ENCODE measurements at places on chromosomes 12 and 14. TPM values are rescaled to one million over a fixed set of nuclear protein-coding genes. Genes with fewer than 3 reads are reported as not detected.

- DNase-seq = no peak
Observed at GRCh38 chr14:68214431-68214830, 394.9 kb downstream of the RAD51B start.

GRCh38 chr14:102511538-102511937 lies 2.0 kb upstream of the ANKRD9 start:
- DNase-seq = no peak

GRCh38 chr12:116592731-116593130 lies 33.5 kb downstream of the MAP1LC3B2 start:
- DNase-seq = no peak

DNA sequence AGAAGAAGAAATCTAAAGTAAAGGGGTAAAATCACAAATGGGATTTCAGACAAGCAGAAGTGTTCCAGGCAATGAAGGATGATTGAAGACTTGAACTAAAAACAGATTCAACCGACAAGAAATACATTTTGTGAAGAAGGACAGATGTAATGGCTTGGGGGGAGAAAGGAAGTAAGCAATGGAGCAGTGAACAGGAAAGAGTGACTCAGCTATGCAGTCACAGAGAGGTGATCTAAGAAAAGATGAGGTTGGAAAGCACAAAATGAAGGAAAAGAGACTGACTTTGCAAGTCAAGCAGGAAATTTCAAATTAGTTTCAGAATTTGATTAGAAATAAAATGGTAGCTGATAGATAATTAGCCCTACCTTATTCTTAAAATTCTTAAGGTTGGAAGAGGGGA lies 66.5 kb downstream of the PUS7L start:
- DNase-seq = no peak

- no peak for DNase-seq
Observed at GRCh38 chr14:93186466-93186865, 1.3 kb downstream of the LYSET start.

Gene SERPINA10
- not detected for total RNA-seq

DNA sequence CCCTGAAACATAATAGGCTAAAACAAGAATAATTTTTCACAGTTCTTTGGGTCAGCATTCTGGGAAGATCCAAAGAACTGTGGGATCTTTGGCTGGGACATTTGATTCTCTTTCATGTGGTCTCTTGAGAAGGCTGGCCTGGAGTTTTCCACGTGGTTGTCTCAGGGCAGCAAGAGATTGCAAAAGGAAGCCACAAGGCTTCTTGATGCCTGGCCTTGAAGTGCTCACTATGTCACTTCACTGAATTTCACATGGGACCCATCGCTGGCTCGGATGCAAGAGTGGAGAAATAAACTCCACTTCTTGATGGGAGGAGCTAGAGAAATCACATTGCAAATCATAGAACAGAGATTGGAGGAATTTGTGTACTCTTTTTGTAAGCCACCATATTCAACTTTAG lies 343.4 kb downstream of the MED13L start:
- DNase-seq = no peak

Gene SLC25A3
- total RNA-seq = 1,790 TPM

DNA sequence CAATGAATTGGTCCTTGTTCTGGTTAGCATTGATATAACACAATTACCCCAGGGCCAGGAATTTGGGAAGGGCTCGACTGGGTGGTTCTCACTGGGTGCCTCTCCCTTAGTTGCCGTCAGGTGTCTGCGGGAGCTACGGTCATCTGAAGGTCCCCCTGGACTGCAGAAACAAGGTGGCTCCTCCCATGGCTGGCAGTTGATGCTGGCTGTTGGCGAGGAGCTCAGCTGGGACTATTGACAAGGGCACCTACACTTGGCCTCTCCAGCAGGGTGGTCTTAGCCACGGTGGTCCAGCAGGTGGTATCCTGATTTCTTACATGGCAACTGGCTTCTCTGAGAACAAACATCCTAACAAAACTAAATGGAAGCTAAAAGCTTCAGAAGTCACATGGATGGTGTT lies 41.0 kb upstream of the RGS6 start:
- no peak for DNase-seq

GRCh38 chr12:65308601-65309071 lies 30.2 kb downstream of the MSRB3 start:
- DNase-seq = no peak

DNA sequence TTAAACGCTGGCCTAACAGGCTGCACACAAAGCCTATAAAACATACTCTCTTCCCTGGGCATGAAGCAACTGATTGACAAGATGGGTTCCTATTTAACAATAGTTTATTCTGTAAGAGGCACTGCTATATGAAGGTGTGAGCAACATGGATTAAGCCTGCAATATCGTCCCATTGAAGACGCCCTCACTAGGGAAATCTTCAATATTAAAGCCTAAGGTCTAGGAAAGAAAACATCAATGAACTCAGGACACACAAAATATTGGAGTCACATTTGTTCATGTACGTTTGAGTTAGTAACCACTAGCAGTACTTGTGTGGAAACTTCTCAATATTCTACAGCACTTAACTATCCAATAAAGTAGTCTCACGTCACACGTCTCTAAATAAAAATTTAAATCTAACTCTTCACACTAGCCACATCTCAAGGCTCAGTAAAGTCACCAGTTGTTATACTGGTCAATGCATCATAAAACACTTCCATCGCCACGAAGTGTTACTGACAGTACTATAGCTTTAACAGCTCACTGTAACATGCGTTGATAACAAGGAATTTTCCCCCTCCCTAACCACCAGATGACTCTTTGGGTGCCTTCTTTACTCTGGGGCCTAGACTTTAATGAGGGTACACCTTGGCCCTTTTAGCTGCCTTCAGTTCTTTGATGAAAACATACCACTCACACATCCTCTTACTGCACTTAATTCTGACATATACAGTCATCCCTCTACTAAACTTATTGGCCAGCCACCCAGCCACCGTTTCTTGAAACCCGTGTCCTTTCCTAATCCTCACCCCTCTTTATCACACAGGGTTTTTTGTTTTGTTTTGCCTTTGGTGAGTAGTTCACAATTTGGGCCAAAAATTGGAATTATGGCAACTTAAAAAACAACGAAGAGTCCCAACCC lies 50.1 kb upstream of the OR5AU1 start:
- DNase-seq = no peak

DNA sequence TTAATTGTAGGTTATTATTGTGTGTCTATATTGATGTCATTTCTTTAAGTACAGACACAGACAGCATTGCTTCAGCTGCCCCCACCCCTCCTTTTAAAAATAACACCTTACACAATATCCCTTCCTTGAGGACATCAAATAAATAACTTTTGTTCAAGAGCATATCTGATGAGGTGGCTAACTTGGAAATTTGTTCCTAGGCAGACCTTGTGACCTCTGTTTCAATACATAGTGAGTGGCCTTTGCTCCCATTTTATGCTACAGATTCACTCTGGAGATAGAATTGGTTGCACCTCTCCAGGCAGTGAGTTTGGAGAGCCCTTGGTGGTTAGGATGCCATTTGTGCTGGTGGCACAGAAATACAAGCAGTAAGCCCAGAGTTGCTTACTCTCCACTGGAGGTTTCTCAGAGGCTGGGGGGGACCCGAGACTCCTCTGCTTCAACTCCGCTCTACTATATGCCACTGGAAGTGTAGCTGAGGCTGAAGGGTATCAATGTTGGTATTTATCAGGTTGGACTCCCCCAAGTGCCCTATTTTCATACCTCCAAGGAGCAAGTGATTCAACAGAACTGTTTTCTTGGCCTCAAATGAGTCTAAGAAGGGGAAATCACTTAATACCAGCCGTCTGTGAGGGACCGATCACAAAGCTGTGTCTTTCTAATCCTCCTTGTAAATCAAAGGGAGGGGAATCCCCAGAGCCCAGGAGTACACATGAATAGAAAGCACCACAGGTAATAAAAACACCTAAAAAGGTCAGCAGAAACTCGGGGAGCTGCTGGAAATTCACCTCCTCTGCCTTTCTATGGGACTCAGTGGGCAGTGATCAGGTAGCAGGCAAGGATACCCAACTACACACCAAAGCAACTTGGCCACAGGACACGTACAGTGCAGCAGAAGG lies 463.1 kb downstream of the RAD51B start:
- no peak for DNase-seq

DNA sequence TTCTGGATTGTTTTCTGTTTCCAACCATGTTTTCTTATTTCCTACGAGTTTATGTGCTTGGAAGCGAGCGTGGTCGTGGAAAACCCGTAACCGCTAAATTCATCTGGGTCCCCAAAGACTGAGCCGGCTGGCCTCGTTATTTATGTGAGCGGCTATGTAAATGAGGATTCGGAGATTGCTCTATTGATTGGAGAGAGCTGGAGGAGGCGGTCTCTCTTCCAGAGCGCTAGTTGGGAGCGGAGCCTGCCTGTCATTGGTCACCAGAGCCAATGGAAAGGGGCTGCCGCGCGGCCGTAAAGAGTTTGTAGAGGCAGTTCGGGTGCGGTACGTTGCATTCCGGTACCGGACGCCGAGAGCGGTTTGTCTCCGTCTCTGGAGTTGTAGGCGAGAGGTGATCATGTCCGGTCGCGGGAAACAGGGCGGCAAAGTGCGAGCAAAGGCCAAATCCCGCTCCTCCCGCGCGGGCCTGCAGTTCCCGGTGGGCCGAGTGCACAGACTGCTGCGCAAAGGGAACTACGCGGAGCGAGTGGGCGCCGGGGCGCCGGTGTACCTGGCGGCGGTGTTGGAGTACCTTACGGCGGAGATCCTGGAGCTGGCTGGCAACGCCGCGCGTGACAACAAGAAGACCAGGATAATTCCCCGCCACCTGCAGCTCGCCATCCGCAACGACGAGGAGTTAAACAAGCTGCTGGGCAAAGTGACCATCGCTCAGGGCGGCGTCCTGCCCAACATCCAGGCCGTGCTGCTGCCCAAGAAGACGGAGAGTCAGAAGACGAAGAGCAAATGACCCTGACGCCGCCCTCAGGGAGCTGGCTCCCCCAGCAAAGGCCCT lies 29.0 kb downstream of the WBP11 start:
- DNase-seq = peak; percentile 97

GRCh38 chr12:49344486-49345050 lies 2.1 kb upstream of the DNAJC22 start:
- DNase-seq = no peak

GRCh38 chr12:94305130-94305957 lies 154.3 kb downstream of the CEP83 start:
- no peak for DNase-seq

- DNase-seq = no peak
Observed at GRCh38 chr12:5438671-5439200, 6.8 kb downstream of the NTF3 start.

GRCh38 chr12:112842441-112842840 lies 50.9 kb downstream of the RPH3A start:
- no peak for DNase-seq

Gene EFS
- total RNA-seq = 4.0 TPM

DNA sequence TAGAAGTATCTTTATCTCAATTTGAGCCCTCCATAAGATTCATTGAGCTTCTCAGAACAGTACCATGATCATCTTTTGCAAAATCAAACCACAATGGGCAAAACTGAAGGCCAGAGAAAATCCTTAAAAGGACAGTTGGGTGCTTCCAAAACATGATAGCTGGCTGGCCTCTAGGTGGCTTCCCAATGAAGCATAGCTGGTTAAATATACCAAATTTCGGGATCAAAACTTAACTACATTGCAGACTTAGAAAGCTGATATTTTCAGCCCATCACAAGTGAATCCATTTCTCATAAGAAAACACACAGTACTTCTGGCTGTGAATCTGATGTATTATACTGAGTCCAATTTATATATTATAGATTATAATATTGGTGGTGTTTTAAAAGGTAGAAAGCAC lies 15.3 kb upstream of the PIK3C2G start:
- no peak for DNase-seq

DNA sequence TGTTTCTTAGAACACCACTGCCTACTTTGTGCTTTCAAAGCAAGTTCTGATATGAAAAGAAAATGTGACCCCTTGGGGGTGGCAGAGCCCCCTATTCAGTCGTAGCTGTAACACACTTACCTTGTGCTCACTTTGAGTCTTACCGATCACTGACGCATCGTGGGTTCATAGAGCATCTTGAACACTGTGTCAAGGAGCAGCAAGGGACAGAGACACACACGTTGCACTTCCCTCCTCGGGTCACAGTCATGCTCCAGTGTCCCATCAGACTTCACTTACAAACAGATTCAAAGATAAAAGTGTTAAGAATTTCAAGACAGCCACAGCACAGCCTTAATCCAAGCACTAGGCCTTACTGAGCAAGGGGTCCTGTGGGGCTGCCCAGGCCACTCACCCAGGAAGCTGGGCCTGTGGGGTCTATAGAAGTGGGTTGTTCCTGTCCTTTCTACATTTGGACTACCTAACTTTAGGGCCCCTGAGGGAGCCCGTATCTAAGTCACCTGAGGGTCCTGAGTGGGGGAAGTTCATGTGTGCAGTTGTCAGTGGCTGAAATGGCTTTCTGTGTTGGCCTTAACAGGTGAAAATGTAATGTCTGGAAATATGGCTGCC lies 75.4 kb upstream of the BDKRB2 start:
- no peak for DNase-seq

Gene PLEKHD1
- 0.32 TPM for total RNA-seq

- no peak for DNase-seq
Observed at GRCh38 chr12:85191-85666, 18.7 kb downstream of the IQSEC3 start.

Measured in Right ventricle myocardium inferior (tissue), 1 donor.